ENCODE measurements at places on chromosomes 13 and 19.

GRCh38 chr19:49939721-49940481, 10.6 kb upstream of the NUP62 start:
- DNase-seq: peak; percentile 58

- DNase-seq: no peak
Measured at GRCh38 chr19:47331931-47332547, at the start of gene C5AR2. Gene C5AR2 (plus strand): TSS chr19:47332175. CDS start chr19:47340800, 8,625 bp downstream.

DNA sequence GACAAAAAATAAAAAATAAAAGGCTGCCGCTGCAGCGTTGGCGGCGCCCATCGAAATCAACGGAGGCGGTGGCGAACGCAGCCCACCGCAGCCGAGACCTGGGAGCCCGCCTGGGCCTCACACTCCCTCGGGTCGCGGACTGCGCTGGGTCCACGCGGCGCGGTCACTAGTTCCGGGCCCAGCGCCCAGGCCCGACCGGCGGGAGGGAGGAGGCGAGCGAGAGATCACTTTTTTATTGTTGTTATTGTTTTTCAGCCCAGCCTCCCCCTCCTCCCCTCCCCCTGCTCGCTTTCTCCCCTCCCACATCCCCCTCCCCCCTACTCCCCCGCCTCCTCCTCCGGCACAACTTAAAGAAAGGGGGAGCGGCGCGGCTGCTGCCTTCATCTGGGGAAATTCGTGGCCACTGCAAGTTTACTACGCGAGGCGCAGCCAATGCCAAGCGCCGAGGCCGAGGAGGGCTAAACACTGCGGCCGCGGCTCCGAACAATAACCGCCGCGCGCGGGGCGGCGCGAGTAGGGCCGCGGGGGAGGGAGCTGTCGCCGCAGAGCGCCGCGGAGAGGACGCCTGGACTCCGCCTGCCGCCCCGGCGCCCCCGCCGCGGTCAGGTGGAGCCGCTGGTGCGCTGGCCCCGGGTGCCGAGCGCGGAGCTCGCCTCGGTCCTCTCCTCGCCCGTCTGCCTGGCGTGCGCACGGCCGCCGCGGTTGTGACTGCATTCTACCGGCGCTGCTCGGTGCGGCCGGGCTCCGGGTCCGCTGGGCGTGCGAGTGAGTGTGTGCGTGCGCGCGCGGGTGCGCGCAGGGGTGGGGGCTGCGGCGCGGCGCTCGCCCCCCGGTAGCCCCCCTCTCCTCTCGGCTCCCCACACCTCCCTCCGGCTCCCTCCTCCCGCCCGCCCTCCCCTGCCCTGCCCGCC, 505 bp upstream of the ZIC2 start:
- no peak for DNase-seq

- DNase-seq: no peak
Measured at GRCh38 chr19:46972311-46972710, 47.3 kb upstream of the NPAS1 start.

DNA sequence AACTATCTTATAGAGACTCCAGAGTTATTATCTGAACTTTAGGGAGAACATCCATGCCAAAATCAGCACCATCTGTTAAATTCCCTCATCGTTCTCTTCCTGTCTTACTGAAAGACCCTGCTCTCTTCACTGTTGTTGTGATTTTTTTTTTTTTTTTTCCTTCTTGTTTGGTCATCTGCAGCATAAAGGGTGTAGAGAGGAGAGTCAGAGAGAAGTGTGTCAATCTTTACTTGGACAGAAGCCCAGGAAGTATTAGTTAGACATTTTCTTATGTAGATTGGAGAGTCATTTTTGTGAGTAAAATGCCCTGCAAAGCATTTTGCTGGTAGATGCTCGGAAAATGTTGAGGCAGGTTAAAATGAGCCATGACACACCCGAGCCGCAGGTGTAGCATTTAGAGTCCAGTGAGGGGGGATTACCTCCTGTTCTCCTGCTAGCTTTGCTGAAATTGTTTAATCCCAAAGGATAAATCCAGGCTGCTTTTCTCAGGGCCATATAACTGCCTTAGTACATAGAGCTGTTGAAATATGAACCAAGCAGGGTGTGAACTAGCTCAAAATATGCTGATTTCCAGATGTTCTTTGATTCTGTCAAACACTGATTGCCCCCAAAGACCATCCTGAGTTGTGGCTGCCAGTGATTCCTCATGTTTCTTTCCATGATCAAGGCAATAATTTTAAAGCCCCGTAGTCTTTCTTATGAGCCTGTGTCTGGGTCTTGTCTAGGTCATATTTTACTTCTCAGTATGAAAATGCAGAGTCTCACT, 143.5 kb downstream of the DCT start:
- DNase-seq: no peak

Measured in NCI-H524 (cell line).